Caudate nucleus (tissue), 63 donors: ENCODE measurements at places on chromosomes 3 and 15.

- peak; percentile 14 for DNase-seq
Measured at GRCh38 chr15:26355472-26356074, 417.3 kb downstream of the GABRB3 start.

DNA sequence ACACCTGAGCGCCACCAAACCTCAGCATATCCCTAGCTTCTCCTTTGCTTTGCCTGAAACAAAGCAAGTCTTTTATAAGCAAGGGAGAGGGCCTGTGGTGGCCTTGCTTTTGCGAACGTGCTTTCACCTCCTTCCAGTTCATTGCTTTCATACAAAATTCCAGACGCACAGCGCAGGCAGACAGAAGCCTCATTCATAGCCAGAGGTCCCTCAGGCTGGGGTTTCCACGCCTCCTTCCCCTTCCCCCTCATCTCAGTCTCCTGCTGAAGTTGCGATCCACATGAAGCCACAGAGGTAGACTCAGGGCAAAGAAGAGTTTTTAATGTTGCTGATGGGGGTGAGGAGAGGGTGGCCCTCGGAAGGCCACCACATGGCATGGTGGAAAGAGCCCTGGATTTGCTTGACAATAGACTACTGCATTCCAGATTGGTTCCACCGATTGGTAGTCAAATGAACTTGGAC is 59.4 kb upstream of the FLNB start:
- DNase-seq: no peak

DNA sequence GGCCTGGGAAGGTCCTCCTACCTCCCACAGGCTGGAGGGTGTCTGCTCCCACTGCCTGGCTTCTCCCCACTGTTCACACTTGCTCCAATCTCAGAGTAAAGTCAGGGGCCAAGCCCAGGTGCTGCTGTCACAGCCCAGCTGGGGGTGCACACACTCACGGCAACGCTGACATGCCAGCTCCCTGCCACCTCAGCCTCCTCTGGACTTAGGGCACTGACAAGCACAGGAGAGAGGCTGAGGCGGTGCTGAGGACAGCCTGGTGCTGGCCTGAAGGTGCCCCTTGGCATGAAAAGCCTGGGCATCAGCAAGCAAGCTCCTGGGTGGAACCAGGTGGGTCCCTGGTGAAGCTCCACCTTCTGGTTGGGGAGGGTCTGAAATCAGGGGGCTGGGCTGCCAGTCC is 53.0 kb downstream of the LSAMP start:
- no peak for DNase-seq

DNA sequence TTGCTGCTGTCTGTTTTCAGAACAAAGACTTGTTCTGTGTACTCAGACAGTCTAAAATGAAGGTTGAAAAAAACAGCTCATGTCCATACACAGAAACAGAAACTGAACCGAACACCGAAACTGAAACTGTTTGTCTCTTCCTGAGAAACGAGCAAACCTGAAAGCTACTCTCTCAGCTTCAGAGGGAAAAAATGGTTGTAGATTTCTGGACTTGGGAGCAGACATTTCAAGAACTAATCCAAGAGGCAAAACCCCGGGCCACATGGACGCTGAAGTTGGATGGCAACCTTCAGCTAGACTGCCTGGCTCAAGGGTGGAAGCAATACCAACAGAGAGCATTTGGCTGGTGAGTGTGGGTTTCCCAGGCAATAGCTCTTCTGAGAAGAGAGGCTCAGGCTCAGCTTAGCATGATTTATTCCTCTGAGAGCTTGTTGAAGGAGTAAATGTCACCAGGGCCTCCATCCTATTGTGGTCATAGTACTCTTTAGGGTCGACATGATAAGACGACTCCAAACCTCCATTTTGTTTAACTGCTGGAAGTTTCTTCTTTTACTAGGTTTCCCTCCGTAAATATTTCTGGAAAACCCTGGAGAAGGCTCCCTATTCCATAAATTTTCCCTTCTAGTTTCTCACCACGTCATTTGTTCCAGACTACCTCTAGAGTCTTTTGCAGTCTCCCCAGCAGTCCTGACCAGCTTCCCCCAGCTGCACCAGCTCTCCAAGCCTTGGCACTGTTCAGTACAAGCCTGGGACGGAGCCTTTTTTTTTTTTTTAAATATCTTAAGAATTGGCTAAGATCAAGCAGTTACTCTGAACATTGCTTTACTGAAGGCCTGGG is at the start of gene RTP4:
RTP4 (plus strand) TSS at position 135 of the 838 bp plus-strand sequence; CDS start at position 192, 57 bp downstream.
- no peak for DNase-seq

- DNase-seq: no peak
Measured at GRCh38 chr3:86978111-86978551, 12.8 kb downstream of the VGLL3 start.

GRCh38 chr3:188083011-188083410 is 70.9 kb upstream of the LPP start:
- DNase-seq: no peak

DNA sequence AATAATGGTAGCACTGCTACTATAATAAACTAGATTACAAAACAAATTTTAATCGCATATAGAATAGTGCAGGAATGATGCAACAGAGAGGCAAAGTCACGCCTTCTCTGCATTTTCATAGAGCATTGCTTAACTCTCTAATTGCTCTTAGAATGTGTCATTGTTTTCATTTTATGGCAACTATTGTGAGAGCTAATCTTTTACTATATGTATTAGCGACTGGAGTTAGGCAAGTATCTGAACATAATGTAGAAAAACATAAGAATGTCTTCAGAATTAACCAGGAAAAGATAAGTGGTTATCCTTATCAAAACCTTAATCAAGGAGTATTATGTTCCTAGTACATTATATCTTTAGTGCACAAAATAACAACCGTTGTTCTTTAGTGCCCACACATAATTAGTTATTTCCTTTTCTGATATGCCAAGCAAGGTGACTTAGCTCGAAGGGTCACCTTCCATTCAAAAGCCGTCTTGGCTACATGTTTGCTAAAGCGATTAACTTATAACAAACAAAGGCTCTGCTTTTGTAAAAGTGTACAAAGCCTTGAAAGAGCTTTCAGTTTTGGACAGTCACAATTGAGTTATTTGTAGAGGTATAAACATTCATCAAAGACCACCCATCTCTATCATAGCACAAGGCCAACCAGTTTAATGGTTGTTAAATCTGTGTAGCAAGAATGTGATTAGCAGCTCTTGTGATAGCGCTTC is 1328.9 kb downstream of the ROBO2 start:
- DNase-seq: no peak

- no peak for DNase-seq
Measured at GRCh38 chr3:100454677-100455076, 37.7 kb upstream of the TMEM45A start.

- DNase-seq: no peak
Measured at GRCh38 chr3:156024904-156025533, 95.4 kb upstream of the KCNAB1 start.

- no peak for DNase-seq
Measured at GRCh38 chr15:25170113-25170731, 215.4 kb downstream of the SNRPN start.

DNA sequence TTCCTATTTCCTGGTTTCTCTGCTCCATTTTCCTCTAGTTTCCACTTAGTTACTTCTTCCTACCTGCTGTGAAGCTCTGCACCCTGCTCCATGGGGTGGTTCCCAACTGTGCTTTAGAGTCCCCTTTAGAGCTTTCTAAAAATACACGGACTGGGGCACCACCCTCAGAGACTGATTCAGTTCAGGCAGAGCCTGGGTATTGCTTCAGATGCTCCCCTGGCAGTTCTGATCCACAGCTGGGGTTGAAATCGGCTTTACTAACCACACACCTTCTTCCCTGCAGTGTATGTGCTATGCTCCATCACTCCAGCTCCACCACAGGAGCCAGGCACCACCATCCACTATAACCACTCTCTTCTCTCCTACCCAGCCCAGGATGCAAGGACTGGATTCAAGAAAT is 12.6 kb downstream of the ANP32A start:
- DNase-seq: peak; percentile 71

GRCh38 chr15:92332125-92332899 is 61.4 kb upstream of the ST8SIA2 start:
- DNase-seq: no peak

DNA sequence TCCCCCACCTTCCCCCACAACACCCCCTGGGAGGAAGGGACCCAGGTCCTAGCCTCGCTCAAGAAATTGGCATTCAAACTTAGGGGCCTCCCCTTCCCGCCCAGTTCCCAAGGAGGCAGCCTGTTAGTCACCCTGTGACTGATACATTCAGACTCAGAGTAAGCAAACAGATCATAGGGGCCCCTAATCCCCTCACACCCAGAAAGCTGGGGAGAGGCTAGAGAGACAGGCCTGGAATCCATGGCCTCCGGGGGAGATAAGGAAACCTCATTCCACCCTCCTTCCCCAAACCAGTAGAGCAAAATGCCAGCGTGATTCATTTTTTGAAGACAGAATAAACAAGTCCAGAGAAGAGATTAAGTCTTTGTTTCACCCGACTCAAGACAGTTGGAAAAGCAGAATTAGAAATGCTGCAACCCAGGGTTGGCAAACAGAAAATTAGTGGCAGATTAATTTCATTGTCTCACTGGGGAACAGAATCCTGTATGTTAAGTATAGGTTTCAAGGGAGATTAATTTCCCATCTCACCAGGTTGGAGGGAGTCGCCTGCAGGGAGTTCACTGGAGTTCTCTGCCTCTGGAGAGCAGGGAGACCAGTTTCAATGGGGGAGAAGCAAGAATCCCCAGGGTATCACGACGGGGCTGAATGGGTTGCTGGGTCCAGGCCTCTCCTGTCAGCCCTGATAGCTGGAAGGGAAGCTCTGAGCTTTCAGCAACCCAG is 268.3 kb downstream of the UACA start:
- DNase-seq: no peak

DNA sequence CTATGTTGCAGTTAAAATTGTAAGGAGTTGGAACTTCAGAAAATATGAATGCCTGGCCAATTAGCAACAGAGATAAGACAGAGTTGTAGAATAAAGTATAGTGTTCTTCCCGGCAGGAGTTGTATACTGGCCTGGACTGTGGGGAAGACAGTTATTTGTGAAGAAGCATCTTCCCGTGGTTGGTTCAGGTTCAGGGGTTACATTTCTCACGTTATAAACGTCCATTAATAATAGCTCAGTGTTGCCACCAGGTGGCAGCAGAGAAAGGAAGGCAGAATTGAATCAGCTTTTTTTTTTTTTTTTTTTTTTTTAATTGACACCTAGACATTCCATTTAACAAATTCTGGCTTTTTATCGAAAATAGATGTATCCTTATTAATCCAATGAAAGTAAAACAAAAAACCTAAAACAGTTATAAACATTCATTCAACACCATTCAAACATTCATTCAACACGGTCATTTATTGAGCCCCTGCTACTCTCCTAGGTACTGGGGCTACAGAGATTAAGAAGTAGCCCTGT is 66.4 kb upstream of the NR2E3 start:
- no peak for DNase-seq

- no peak for DNase-seq
Measured at GRCh38 chr15:45363801-45364200, 14.5 kb downstream of the GATM start.

DNA sequence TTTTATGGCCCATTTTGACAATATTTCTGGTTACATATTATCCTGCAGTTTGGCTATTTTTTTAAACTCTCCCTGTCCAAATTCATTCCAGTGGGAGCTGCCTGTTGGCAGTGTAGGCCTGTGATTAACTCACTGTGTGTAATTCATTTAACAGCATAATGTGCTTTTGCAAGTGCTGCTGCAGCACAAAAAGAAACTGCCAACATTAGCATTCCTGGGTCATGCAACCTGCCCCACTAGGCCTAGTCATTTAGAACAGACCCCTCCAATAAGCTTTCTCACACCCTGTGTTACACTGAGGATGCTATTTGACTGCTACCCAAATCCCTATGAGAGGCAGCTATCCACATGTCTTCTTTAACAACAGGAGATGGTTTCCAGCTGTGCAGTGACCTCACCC is 251.2 kb upstream of the UBE2E2 start:
- DNase-seq: no peak

- no peak for DNase-seq
Measured at GRCh38 chr3:181839039-181839915, 127.6 kb downstream of the SOX2 start.

DNA sequence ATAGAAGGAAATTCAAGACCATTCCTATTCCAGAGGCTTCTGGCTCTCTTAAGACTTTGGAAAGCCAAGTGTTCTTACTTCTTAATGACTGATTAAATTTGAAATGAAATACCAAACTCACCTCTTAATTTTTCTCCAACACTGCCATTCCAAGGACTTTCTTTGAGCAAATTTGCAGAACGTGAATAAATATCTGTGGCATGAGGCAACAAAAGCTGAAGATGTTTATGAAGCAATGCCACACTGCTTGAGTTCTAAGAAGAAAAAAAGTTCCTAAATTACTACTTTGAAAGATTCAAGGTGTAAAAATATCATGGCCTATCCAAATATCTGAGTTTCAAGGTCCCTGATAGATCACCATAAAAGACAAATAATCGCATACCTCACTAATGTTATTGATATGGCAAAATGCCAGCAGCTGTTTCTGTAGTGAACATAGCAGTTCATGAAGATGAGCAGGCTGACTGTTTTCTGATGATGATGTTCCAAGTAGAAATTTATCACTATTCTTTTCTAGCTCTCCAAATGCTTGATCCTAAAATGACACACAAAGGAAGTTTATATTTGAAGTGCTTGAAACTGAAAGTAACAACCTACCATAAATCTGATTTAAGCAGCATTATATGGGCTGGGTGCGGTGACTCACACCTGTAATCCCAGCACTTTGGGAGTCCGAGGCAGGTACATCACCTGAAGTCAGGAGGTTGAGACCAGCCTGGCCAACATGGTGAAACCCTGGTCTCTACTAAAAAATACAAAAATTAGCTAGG is 104.4 kb downstream of the HERC1 start:
- no peak for DNase-seq

DNA sequence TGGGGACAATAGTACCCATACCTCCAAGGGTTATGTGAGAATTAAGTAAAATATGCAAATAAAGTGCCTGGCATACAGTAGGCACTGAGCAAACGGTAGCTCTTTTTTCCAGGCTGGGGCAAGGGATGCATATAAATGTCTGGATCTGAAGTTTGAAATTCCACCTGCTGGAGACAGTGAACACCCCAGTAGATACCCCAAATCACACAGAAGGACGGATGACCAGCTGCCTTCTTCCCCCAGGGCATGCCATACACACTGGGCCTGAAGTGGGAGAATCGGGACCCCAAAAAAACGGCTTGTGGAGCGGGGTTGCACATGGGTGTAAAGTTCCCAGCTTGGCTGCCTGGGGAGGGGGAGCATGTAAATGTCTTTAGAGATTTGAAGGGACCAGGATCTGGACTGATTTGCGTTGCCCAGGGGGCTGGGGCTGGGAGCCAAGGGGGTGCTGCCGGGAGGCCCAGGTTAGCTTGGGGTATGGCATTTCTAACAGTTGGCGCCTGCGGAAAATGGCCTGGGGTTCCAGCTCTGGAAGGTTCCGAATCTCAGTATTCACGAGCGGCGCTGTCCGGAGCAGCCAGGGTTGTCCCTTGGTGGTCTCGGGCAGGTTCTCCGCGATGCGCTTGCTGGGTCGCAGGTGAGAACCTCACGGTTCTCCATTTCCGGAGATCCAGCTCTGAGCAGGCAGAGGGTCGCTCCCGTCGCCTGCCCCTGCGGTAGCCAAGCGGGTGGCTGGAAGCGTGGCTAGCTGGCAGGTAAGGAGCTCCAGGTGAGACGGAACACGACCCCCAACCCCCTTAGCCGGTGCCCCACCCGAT is 42.6 kb upstream of the POLG start:
- DNase-seq: no peak

- no peak for DNase-seq
Measured at GRCh38 chr3:57731311-57731710, 24.8 kb upstream of the SLMAP start.
